NCI-H226 (cell line): ENCODE measurements at places on chromosomes 4 and X.

- no peak for DNase-seq
Measured at GRCh38 chr4:73831569-73831968, 4.9 kb upstream of the CXCL6 start.

GRCh38 chrX:68820476-68821110, 8.2 kb upstream of the EFNB1 start:
- DNase-seq, result no peak

- DNase-seq, result no peak
Measured at GRCh38 chr4:136458326-136458725, 1074.0 kb downstream of the PCDH18 start.

DNA sequence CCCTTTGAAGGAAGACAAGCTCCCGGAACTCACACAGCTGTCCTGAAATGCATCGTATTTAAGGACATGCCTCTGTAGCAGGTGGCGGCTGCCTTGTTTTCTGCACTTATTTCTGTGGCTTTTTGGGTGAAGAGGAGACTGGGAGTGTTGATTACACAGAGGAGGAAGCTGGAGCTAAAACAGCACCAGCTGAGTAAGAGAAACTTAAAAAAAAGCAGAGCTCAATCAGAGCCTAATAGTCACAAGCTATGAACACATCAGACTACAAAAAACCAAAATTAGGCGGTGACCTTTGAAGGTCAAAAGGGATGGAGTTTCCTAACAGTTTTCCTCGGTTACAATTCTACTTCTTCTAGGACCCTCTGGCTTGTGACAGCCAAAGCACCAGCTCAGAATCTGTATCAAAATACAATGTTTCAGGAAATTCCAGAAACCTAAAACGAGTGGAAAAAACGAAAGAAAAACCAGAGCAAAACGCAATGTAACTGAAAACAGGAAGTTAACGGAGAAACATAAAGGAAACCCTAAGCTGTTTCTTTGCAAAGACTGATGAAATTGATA, 13.5 kb downstream of the PRKX start:
- no peak for DNase-seq

GRCh38 chr4:104901438-104901837, 245.2 kb upstream of the TET2 start:
- no peak for DNase-seq

- no peak for DNase-seq
Measured at GRCh38 chrX:39817754-39818470, 279.8 kb downstream of the BCOR start.

DNA sequence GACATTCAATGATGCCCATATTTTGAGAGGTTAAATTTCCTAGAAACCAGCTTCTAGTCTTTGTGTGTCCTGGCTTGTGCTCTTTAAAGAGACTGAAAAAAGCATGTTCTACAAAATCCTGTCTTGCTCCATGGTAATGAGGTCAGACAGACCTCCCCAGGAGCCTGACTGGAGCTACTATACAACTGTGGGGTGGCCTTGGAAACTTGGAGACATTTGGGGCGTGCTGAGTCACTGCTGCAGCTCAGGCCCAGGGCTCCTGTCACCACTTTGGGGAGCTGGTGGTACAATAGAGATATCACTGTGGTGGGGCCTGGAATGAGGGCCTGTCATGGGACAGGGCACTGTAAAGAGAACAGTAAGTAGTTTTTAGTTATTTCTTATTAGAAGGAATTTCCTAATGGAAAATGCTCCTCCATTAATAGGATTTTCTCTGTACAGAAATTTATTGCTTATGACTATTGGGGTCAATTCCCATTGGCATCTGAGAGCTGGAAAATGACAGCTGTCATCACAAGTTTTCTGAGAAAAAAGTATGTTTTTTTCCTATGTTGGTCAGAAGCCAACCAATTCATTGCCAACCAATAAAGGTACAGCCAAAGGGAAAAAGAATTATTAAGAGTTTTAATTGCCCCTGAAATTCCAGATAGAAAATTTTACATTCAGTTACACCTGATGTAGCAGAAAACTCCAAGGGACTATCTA, 207.4 kb upstream of the JADE1 start:
- peak; percentile 15 for DNase-seq

GRCh38 chrX:70168238-70169188, 8.8 kb upstream of the DGAT2L6 start:
- DNase-seq, result peak; percentile 84

DNA sequence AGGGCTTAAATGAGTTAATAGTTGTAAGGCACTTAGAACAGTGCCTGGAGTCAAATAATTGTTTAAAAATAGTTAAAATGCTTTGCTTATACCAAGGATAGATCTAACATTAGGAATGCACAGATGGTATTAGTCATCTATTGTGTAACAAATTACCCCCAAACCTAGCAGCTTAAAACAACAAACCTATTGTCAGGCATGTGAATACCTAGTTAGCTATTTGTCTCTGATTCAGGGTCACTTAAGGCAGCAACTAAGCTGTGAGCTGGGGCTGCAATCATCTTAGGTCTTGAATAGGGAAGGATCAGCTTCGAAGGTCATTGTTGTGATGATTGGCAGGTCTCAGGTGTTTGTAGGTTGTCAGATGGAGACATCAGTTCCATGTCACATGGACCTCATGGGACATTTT, 42.4 kb upstream of the AGA start:
- peak; percentile 60 for DNase-seq

- DNase-seq, result no peak
Measured at GRCh38 chrX:66504481-66504880, 134.4 kb downstream of the EDA2R start.

DNA sequence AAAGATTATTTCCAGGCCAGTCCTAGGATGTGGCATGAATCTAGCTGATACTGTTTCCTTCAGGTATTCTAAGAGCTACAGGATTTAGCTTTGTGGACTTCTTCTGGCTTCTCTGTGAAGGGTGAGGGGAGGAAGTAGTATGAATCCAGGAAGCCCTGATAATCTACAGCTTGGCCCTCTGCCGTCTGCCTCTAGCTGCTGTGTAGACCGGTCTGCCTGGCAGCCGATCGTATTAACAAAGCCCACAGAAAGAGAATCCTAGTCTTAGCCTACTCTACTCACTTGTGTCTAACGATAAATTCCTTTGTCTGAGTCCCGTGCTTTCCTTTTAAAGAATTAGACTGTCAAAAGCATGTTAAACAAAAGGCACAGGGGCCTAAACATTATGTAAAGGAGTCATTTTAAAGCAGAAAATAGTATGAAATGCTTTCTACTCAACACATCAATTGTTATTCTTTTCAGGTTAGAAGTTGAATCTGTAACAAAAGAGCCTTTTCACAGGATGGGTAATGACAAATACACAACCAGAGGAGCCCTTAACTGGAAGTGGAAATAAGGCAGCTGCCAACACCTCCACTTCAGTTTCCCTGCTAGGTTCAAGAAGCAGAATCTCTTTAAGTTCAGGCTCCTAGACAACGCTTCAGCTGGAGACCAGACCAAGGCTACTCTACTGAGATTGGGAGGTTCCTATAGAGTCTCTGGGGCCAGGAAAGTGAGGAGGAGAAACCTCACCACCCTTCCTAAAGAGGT, 48.9 kb upstream of the UCP1 start:
- no peak for DNase-seq

GRCh38 chrX:39470588-39471407, 627.0 kb downstream of the BCOR start:
- no peak for DNase-seq

DNA sequence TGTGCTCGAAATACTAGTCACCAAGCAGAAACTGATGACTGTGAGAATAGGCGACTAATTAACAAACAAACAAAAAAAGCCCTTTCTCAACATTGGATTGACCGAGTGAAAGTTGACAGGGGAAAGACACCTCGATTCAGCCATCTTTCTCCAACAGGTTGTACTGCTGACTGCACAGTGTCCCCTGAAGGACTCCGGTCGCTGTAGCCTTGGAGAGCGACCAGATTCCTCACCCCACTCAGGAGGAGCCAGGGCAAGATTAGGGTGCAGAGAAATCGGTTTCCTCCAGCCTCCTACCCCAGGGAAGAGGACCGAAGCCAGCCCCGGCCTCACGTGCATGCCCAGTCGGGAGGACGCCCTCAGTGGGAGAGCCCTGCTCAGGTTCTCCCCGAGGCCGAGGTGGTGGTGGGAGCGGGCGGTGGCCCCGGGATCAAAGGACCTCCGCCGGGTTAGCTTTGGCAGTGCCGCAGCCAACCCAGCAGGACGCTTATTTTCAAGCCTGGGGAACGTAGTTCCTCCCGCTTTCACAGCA, 1.1 kb upstream of the RAP1GDS1 start:
- no peak for DNase-seq

DNA sequence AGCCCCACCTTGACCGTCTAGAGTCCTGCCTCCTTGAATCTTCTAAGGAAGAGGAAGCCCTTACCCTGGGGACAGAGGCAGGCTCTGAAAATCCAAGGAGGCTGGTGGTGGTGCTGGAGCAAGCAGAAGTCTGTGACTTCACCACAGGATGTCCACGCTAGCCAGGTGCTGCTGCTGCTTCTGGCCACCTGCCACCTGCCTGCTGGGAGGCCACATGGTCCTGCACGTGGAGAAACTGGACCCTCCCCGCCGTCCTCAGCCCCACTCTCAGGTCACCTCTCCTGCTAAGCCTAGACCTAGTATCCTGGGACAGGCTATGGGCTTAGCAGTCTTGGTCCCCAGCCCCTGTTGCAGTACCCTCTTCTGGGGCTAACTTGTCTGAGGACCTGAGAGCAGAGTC, 15.8 kb downstream of the TMEM31 start:
- no peak for DNase-seq

DNA sequence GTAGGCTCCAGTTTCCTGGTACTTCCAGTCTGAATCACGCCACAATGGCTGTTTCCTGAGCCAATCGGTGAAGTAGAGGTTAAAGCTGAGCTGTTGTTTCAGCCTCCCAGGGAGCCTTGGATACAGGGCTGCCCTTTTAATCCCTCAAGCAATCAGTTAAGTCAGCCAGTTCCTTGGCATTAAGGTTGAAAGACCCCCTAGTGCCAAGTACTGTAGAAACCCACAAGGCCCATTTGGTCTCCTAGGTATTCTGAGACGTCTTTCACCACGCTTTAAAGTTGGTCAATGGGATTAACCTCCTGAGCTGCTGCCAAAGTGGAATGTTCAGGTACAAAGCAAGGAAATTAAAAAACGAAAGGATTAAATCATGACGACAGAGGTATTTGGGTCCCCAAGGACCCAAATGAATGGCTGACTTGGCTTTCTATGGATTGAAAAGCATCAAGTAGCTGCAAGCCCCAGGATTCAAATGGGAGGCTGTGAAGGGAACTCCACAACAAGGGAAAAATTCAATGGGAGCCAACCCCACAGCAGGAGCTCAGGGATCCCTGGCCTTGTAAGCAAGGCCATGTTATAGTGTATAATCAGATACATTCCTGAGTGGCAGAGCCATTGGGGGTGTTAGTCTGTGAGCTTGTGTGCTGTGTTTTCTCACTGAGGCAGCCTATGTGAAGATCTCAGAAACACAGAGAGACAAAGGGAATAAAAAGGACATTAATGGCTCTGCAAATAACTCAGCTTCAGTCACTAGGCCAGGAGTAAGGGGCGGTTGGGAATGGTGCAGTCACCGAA, 86.0 kb downstream of the ATG4A start:
- no peak for DNase-seq

- no peak for DNase-seq
Measured at GRCh38 chr4:7830747-7831146, 108.9 kb downstream of the AFAP1 start.

DNA sequence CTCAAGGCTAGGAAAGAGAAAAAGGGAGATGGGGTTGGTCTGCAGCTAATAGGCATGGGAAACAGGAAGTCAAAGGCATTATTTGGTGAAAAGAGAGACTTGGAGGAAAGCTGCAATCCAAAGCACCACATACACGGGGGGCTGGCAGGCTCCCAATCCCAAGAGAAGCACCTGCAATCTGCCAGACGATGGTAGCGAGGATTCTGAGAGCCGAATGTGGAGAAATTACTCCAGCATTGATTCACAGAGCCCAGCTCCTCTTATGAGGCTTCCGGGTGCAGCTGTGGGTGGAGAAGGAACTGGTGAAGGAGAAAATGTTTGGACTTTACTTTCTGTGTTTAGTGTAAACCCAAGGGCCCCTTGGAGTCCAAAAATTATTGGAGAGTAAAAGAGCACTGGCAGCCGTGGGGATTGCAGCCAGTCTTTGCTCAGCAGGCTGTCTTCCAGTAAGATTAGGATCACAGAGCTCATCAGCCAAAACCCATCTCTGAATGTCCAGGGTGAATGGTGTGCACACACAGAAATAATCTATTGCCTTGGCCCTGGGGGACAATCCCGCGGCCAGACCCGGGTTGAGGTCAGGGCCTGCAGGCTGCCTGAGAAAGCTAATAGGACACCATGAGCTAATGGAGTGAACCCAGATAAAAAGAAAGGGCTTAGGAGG, 197.6 kb downstream of the KIT start:
- DNase-seq, result no peak

GRCh38 chrX:93598076-93598475, 75.3 kb downstream of the NAP1L3 start:
- no peak for DNase-seq

GRCh38 chr4:30863021-30863420, 142.9 kb downstream of the PCDH7 start:
- peak; percentile 59 for DNase-seq

GRCh38 chrX:39899856-39900776, 197.6 kb downstream of the BCOR start:
- no peak for DNase-seq

- DNase-seq, result no peak
Measured at GRCh38 chrX:70508296-70508911, 63.8 kb downstream of the DLG3 start.

GRCh38 chr4:112348488-112349158, 51.5 kb downstream of the ALPK1 start:
- DNase-seq, result no peak

GRCh38 chrX:112834031-112834845, 6.4 kb downstream of the AMOT start:
- no peak for DNase-seq

DNA sequence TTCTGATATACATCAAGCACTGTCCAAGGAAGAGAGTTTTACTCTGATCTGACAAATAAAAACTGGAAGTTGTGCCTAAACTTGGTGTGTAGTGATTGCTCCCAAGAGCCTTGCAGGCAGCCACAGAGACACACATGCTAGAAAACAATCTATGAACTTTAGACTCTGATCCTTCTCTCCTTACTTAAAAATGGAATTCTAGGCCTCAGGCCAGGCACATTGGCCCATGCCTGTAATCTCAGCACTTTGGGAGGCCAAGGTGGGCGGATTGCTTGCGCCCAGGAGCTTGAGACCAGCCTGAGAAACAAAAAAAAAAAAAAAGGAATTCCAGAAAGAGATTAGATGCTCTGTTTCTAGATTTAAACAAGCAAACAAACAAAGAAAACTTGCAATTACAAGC, 45.6 kb upstream of the S100G start:
- DNase-seq, result no peak

DNA sequence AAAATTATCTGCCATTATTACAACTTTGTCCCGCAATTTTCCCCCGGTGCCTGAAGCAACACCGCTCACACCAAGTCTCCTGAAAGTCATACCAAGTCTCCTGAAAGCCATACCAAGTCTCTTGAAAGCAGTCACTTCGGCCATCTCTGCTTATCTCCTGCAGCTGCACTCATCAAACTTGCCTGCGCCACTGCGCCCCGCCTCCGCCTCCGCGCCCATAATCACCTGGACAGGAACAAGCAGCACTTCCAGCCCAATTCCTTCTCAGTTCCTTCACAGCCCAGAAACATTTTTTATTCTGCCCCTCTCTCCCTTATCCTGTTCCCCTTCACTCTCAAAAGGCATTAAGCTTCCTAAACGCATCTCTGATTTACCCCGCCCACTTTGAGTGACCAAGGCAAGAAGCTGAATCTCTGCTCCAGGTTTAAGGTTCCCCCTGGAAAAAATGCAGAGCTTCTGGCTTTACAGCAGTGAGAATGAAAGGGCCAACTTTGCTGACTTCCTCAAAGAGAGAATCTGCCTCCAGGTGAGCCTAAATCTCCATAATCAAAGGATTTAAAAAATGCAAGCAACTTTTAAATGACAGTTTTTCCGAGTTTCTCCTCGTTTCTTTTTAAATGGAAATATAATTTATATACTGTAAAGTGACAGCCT, 7.7 kb downstream of the GPR50 start:
- no peak for DNase-seq
